8988T (cell line): ENCODE measurements at places on chromosomes 1 and 21.

DNA sequence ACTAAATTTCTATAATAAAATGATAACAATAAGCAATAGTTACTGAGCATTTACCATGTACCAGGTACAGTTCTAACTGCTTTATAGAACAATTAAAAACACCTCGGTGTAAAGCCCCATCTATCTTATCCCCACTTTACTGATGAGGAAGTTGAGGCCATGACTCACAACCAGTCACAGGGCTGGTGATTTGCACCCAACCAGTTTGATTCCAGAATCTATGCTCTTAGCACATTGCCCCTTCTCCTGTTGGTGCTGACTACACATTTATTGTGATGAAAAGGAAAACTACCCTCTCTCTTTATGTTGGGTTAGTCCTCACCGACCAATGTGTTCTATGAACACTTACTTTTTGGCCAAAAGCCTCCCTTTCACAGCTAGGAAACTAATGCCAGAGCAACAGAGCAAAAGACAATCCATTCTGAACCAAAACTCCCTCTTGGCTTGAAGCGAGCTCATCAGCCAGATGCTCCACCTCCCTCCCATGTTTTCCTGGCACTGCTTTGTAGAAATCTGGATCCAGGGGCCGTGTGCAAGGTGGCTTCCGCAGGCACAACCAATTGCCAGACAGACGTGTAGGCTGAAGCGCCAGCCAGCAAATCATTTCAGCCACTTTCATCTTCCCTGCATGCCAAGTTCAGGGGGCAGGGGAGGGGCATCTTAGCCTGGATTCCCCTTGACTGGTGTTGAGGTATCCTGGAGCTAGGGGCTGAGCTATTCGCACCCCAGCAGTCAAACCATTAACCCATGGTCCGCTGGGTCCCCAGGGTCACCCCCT, 32.0 kb upstream of the SLC30A1 start:
- no peak for DNase-seq

- no peak for DNase-seq
Observed at GRCh38 chr1:11799896-11800295, 5.9 kb downstream of the MTHFR start.

- DNase-seq = no peak
Observed at GRCh38 chr1:197799271-197799670, 24.0 kb upstream of the DENND1B start.

DNA sequence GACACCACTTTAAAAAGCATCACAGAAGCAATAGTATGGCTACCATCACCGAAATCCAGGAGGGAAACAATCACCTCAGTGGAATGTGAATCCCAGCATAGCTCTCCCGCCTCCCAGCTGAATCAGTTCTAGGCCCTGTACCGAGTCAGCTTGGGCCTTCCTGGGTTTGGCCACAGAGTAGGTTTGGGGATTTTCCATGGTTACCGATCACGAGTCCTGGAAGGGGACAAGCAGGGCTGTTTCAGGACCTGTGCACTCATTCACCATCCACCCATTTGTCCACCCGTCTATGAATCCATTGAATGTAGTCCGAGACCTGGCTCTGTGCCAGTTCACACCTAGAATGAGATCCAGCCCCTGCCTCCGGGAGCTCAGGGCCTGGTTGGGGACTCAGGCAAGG, 94.2 kb downstream of the ARHGEF10L start:
- DNase-seq = peak; percentile 88

- peak; percentile 13 for DNase-seq
Observed at GRCh38 chr1:107057197-107058133, 991 bp downstream of the PRMT6 start.

DNA sequence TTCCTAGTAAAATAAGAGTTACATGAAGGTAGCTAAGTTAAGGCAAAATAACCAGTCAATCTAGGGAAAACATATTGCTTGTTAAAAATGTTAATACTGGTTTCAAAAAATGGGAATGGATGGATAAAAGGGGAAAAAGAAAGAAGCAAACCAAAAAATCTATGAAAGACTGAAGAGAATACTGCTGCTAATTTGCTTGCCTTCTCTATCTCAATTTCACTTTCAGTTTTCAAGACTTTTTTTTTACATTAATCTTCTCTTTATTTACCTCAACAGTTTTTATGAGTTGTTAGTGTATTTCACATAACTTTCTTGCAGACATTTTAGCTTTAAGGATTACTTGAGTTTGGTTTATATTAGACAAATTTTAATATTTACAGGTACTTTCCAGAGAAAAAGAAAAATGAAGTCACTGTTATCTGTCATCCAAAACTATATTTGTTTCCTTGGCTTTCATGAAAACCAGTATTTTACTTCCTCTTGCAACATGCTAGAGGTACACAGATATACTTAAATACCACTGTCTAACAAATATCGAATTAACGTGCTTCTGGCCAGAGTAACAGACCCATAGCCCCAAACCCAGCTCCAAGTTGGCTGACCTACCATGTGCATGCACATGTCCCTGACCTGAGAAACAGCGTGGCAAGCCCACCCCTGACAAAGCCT, 70.7 kb downstream of the COL24A1 start:
- DNase-seq = no peak

GRCh38 chr1:232793944-232794343, 11.3 kb upstream of the MAP10 start:
- DNase-seq = no peak

DNA sequence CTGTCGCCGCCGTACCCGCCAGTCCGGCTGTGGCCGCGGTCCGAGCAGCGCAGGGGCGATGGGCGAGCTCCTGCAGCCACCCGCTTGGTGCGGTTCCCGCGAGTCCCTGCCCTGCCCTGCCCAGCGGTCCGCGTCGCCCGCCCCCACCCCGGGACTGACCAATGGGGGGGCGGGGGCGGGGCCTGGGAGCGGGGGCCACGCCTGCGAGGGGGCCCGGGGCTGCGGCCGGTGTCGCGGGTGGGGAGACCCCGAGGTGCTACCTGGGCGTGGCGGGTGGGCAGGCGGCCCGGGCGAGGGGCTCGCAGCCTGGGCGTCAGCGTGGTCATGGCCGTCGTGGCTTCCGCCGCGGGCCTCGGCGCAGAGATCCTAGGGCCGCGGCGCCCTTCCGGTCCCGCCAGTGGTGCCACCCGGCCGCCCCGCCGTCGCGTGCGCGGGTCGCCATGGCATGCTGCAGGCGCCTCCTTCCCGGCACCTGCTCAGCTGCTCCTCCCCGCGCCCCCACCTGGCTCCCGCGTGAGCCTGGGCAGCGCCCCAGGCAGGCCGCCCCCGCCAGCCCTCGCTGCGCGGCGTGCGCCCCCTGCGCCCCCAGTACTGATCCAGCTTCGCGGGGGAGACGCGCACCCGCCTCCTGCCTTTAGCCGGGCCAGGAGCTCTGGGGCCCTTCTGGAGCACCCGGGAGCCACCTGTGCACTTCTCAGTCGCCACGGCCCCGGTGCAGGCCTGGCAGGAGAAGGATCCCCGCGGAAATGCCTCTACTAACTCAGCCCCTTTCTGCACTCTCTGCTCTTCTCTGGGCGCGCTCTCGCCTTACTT, at the start of gene BMP8B:
TSS of gene BMP8B (minus strand) at position 108 of the 813 bp plus-strand sequence. CDS start 380 bp downstream, outside the sequence.
- DNase-seq = peak; percentile 88

GRCh38 chr1:218529646-218530300, 184.6 kb downstream of the TGFB2 start:
- DNase-seq = no peak

GRCh38 chr1:47650205-47650604, 212.4 kb downstream of the FOXD2 start:
- DNase-seq = peak; percentile 47

- no peak for DNase-seq
Observed at GRCh38 chr21:20451046-20451445, 547.2 kb upstream of the NCAM2 start.

GRCh38 chr1:7322912-7323311, 448.2 kb upstream of the VAMP3 start:
- no peak for DNase-seq

- DNase-seq = no peak
Observed at GRCh38 chr1:184021728-184022127, 15.8 kb downstream of the COLGALT2 start.

DNA sequence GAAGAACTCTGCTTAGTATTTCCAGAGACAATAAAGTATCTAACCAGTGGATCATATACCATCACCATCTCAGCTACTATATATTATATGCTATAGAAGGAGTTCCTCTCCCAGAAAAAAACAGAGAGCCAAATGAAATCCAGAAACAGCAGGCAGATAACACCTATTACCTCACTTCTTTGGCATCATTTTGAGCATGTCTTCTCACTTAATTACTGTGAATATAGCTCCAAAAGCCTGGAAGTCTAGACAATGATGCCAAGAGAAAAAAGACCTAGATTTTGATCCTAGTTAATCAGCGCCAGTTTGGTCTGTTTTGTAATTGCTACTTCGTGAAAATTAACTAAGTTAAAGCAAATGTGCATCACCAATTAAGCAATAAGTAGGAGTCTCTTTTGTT, 131.3 kb downstream of the EIF4G3 start:
- DNase-seq = no peak

- DNase-seq = no peak
Observed at GRCh38 chr1:229368347-229368746, 25.5 kb upstream of the CCSAP start.

DNA sequence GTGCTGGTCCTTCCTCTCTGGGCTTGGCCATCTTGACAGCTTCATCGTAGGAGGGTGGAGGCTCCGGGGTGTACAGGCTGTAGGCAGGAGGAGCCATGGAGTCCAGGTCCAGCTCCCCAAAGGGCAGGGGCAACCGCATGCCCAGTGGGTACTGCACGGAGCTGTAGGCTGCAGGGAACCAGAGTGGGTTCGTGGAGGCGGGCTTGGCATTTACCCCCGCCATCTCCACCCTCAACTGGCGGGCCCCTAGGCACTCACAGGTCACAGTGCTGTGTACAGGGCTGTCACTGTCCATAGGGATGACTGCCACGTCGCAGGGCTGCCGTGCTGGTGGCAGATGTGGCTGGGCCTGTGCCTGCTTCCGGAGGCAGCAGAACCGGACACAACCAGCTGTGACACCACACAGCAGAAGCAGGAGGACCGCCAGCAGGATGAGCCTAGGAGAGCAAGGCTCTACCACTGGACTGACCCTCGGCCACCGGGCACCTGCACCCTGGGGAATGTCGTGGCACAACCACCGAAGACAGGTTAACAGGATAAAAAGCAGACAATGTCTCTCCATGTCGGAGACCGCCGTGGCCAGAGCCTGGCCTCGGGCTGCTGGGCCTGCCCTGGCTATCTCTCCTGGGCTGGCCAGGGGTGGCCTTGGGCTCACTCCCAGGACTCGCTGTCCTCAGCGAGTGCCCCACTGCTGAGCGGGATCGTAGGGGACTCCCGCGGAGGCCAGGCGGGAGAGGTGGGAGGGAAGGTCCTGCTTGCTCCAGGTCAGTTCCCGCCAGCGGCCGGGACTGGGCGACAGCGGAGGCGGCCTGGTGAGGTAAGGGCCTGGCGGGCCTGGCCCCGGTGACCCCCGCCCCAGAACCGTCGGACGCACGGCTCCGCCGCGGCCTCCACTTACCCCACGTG, 831 bp downstream of the TMEM52 start:
- DNase-seq = no peak

DNA sequence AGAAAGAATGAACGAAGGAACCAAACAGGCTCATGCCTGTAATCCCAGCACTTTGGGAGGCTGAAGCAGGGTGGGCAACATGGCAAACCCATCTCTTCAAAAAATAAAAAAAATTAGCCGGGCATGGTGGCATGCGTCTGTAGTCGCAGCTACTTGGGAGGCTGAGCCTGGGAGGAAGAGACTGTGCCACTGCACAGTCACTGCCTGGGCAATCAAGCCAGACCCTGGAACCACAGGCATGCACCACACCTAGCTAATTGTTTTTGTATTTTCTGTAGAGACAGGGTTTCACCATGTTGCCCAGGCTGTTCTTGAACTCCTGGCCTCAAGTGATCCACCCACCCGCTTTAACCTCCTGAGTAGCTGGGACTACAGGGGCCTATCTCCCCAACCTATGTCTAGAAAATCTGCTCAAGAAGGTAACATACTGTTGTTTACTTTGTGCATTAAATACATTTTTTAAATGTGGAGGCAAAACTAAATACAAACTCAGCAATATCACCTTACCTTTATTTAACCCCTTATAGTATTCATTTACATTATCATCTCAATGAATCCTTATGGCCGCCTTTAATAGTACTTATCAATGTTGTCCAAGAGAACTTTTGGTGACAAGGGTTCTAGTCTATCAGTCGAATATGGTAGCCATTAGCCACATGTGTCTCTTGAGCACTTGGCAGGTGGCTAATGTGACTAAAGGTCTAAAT, 2.7 kb downstream of the KHDC4 start:
- DNase-seq = no peak

GRCh38 chr1:145845514-145846161, at the start of gene NUDT17:
Gene NUDT17 (plus strand): TSS chr1:145845630. CDS start chr1:145845641, 11 bp downstream.
- DNase-seq = peak; percentile 84

GRCh38 chr1:6594977-6595740, 7.5 kb downstream of the KLHL21 start:
- no peak for DNase-seq

- DNase-seq = no peak
Observed at GRCh38 chr21:30044447-30045064, 104.8 kb upstream of the GRIK1 start.
